ENCODE measurements at places on chromosomes 16 and 17.

DNA sequence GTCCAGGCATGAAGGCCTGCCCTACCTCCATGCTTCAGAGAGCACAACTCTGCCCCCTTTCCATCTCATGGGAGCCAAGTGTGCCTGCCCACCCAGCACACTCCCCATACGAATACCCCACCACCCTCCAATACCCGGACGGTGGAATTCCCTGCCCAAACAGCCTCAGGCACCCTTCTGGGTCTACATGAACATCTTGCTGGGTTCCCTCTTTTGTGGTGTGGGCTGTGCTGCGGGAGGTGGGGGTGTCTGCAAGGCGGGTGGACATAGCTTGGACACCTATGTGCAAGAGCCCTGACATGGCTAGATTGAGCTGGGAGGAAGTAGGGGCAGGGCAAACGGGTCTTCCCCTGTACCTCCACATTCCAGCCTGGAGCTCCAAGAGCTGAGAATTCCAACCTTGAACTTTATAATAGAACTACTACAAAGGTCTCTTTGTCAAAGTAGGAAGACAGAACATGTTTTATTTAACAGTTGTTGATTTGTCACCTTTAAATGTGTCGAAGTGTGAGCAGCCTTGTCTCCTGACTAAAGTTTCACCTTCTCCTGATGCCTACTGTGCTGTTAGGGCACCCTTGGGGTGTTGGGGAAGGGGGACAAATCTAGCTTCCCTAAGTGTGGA is 9.1 kb downstream of the SLC6A2 start:
- no peak for DNase-seq

DNA sequence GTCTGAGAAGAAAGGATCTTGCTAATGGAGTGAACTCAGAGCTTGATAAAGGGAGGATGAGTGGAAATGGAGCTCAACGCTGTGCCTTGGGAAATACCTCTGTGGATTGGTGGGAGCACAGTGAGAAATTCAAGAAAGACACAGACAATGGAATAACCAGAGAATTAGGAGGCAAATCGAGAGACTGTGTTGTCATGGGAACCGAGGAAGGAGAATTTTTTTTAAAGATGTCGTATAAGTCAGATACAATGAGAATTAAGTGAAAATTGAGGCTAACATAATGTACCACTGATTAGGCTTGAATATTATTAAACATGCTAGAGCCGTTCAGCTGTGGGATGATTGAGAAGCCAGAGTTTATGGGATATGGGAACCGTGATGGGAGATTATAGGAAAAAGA is 134.2 kb downstream of the PRKCA start:
- DNase-seq = no peak

GRCh38 chr17:9306086-9306485 is 269.5 kb downstream of the STX8 start:
- no peak for DNase-seq

DNA sequence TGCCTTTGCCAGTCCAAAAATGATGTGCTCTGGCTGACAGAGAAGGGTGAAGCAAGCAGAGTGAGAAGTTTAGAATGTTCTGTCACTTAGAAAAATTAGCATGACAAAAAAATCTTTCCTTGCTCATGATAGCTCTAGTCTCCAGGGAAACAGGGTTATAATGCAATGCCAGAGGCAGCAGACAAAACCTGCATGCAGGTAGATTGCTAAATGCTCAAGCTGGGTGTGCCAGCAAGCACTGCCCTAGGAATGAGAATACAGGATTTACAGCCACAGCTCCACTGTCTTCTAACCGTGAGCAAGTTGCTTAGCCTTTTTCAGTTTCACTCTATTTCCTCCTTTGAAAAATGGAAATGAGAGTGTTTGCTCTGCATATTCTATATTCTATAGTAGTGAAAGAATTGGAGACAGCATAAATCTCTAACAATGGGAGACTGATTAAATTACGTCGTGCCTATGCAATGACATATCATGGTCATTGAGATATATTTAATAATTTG is 516.6 kb upstream of the C16orf82 start:
- DNase-seq = no peak

Measured in GM04503 (cell line).